Brain microvascular endothelial cell (primary cell): ENCODE measurements at places on chromosomes 7 and 10.

GRCh38 chr7:70047891-70048448, 449.7 kb downstream of the AUTS2 start:
- DNase-seq, result no peak

DNA sequence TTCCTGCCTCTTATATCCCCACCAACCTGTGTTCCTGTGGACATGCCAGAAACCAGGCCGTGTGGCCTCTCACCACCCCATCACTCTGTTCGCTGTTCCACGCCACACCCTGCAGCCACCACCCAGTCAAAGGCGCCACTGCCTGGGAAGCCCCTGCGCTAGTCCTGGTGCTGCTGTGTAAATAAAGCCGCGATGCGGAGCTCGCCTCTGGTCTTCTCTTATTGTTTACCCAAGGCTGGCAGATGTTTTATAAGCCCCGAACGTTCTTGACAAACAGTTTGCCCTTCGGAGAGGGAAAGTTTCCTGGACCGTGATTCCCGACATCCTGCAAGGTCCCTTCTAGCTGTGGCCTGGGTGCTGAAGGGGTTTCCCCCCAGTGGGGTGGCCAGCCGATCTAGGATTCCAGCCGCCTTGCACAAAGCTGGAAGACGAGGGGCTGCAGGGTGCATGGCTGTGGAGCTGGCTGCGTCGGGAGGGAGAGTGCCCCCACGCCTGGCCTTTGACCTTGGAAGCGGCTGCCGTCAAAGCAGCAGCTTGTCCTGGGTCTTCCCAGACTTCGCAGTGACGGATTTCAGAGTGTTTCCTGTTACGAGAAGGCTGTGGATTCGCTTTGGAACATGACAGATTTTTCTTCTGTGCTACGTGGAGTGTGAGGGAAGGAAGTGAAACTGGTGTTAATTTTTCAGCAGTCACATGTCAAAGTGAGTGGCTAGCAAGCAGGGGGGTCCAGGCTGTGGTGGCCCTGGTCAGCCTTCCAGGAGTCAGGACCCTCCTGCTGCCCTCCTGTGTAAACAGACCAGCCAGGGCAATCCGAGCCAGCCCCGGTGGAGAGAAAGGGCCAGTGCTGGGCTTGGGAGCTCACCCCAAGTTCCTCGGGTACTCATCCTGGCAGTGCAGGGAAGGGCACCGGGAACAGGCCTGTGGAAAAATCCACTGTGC, 61.6 kb downstream of the LHPP start:
- DNase-seq, result no peak

DNA sequence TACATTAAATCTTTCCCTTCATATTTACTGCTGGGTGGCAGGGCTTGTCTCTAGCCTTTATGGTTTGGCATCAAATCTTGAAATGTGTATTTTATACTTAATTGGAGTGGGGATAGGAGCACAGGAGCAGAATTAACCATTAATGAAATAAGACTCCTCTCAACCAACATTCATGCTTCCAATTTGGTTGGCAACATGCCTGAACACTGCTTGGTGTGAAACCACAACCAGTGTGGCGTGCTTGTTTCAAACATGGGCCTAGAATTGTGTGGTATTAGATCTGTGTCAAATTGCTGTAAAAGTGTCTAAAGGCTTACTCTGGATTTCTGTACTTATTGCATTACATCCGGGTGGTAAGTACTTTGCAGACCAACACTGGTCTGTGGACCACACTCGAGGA, 25.1 kb upstream of the VPS41 start:
- no peak for DNase-seq

DNA sequence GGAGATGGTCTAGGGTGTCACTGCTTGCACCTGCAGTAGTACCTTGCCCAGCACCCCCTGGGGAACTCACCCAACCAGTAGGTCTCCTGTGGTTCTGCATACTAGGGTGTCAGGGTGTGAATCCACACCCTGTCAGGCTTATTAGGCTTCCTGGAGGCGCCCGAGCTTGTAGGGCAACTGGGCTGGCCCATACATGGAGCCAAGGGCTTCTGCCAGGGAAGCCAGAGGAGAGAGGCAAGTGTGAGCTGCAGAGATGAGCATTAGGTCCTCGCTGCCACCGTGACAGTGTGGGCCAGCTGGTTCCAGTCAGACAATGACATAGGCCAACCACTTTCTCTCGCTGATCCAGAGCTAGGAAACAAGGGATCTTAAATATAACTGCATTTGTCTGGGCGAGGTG, 11.2 kb downstream of the MXI1 start:
- no peak for DNase-seq

DNA sequence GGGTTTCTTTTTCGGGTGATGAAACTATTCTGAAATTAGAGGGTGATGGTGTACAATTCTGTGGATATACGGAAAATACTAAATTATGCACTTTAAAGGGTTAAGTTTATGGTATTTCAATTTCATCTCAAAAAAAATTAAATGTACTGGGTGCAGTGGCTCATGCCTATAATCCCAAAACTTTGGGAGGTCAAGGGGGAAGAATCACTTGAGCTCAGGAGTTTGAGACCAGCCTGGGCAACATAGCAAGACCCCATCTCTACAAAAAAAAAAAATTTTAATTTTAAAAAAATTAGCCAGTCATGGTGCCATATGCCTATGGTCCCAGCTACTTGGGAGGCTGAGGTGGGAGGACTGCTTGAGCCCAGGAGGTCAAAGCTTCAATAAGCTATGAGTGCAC, 57.0 kb downstream of the SMURF1 start:
- DNase-seq, result no peak

DNA sequence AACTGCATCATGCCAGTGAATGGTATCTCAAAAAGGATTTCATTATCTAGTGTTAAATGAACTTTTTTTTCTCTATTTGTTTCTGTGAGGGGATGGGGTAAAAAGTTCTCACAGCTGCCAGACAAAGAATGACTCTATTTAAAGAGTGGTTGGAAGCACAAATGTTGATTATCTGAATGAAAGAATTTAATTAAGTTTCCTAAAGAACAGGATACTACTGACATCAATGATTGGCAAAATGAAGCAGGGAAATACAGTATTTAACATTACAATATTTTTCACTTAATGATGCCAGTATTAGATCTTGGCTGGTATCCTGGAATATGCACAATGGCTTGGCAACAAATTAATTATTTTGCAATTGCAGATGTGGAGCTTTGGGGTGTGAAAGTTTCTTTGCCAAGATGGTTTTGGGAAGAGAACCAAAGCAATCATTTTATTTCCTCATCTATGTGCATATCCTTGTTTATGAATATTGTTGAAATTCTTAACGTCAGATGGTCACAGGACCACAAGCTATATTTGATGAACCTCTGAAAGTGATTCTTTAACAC, 336.8 kb downstream of the ARL4A start:
- DNase-seq, result no peak

- DNase-seq, result no peak
These were observed 19.5 kb upstream of the FAM180A start for GRCh38 chr7:135768064-135768463.
